SW 1271 (cell line): ENCODE measurements at places on chromosomes 4 and X.
A peak's percentile ranks its signal among the peaks of the same experiment; 100 is the strongest.

- DNase-seq = no peak
Observed at GRCh38 chr4:97330917-97331316, 812.4 kb downstream of the STPG2 start.

GRCh38 chrX:51891821-51892551 lies 1.4 kb upstream of the MAGED1 start:
- DNase-seq = no peak

GRCh38 chrX:14963447-14964236 lies 90.4 kb downstream of the MOSPD2 start:
- peak; percentile 20 for DNase-seq

- no peak for DNase-seq
Observed at GRCh38 chr4:131547506-131547981, 1601.5 kb upstream of the PCDH10 start.

GRCh38 chr4:77893451-77893850 lies 30.8 kb downstream of the MRPL1 start:
- no peak for DNase-seq

DNA sequence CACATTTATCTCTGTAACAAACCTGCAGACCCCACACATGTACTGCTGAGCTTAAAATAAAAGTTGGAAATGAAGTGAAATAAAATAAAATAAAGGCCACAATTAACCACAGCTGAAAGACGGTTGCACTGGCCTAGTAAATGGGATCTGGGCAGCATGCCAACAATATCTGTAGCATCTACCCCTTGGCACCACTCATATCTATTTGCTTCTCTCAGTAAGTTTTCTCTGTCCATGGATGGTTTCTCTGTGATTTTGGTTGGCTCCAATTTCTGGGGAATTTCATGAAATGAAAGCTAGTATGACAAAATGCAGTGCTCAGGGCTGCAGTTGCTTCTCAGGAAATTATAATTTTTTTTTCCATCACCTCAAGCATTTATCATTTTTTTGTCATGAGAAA lies 172.0 kb upstream of the IL15 start:
- no peak for DNase-seq

DNA sequence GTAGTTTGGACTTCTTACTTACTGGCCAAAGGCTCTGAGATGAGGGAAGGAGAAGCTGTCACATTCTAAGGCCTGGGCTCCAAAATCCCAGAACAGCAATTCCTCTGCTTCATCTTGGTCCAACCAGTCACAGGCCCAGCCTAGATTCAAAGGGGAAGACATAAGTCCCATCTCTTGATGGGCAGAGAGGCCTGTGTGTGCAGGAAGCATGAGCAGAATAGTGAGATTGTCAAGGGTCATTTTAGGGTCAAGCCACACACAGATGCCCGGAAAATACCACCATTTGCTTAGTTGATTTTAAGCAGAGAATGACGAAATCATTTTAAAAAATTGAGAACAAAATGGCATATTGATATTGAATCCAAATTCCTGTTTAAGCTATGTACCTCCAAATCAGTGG lies 580.9 kb upstream of the ZFP42 start:
- no peak for DNase-seq

DNA sequence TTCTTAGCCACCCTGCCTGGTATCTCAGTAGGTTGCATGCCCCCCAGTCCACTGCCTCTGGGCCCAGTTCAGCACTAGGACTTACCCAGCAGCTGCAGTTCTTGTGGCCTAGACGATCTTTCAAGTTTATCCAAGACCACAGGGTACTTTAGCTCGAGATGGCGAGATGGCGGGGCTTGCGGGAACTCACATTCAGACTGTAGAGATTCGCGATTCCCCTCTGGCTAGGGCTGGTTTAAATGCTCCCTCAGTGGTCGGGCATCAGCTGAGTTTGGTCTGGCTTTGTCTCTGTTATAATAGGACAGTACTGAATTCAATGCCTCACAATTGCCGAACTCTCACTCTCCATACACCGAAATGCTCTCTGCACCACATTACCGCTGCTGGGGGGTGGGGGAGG lies 18.4 kb upstream of the RFC1 start:
- DNase-seq = no peak
